ENCODE measurements at places on chromosomes 2 and 18. TPM values are rescaled to one million over a fixed set of nuclear protein-coding genes. Genes with fewer than 3 reads are reported as not detected.

The ZNF804A gene
- not detected for total RNA-seq

The SDC1 gene
- 369 TPM for total RNA-seq

The SFTPB gene
- total RNA-seq: 0.68 TPM

The KHK gene
- 251 TPM for total RNA-seq

The HOXD3 gene
- total RNA-seq: not detected

DNA sequence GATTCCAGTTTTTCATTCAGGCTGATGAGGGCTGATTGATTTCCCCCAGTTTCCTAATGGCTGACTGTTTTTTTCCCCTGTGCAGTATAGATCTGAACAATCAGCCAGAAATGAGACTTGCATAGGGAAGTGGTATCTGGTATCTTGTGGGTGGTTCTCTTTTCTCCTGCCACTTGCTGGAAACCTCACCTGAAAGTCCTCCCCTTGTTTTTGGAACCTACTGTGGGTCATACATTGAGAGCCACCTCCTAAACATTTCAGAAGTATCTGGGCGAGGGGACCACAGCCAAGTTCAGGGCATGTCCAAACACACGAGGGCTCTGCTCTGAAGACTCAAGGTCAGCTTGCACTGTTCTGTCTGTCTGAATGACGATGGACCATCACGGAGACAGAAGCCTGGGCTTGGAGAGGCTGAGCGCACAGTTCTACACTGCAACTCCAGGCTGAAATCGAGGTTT, 19.3 kb downstream of the ALPK2 start:
- no peaks in the 10 kb centered on the region for H3K27me3 ChIP-seq
- H3K27ac ChIP-seq: no peak overlapping the region
- no peaks in the 10 kb centered on the region for H3K36me3 ChIP-seq
- DNase-seq: no peak

DNA sequence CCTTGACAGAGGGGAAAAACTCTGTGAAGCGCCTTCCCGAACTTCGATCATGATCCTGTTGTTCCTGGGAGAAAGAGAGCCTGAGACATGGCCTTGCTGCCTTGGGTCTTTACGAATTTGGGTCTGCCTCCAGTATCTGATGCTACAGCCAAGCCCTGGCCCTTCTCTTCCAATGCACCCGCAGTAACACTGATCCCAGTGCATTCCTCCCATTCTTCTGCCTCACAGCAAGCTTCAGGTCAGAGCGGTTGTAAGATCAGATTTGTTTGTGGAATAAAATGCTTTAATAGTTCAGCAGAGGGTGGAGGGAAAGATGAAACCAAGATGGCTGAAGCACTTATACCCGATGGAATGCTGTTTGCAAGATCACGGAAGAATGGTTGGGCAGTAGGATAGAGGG, 196.7 kb upstream of the SIX2 start:
- H3K4me1 ChIP-seq: no peaks in the 10 kb centered on the region
- no peak for DNase-seq
- H3K36me3 ChIP-seq: no peaks in the 10 kb centered on the region
- H3K4me3 ChIP-seq: no peak overlapping the region

DNA sequence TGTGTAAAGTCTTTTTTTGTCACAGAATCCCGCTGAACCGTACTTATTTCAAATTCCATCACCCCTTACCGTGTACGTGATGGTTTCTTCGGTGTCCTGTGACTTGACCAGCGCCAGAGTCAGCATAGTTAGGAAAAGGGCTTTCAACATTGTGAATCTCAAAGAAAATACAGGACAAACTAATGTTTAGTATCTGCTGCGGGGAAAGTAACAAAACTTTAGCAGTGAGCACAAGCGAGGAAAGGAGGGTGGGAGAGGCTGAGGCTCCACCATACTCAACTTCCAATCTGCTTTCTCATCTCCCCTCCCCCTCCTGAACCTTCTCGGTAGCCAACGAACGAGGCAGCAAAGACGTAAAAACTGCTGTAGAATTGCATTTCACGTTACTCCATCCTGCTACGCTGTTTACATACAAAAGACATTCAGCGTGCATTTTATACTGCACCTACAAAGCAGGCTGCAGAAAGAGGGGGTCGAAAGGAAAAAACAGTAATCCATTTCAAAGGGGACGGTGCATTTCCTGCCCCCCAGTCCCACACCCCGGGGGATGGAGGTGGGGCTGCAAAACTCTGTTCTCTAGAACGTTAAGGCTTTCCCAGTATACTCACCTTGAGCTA, 1.2 kb downstream of the EFEMP1 start:
- H3K36me3 ChIP-seq: no peaks in the 10 kb centered on the region
- no peak overlapping the region for H3K27ac ChIP-seq
- H3K4me1 ChIP-seq: peaks cover 12% of the 10 kb centered on the region
- no peak for DNase-seq

GRCh38 chr18:68608851-68609490, 105.9 kb downstream of the TMX3 start:
- no peak for DNase-seq
- no peaks in the 10 kb centered on the region for H3K27me3 ChIP-seq
- H3K36me3 ChIP-seq: no peaks in the 10 kb centered on the region
- H3K4me3 ChIP-seq: no peak overlapping the region
- H3K27ac ChIP-seq: no peak overlapping the region

GRCh38 chr2:64931246-64932115, 57.7 kb upstream of the SLC1A4 start:
- DNase-seq: no peak
- H3K4me3 ChIP-seq: no peak overlapping the region
- no peaks in the 10 kb centered on the region for H3K27me3 ChIP-seq
- no peak overlapping the region for H3K27ac ChIP-seq
- H3K36me3 ChIP-seq: no peaks in the 10 kb centered on the region

DNA sequence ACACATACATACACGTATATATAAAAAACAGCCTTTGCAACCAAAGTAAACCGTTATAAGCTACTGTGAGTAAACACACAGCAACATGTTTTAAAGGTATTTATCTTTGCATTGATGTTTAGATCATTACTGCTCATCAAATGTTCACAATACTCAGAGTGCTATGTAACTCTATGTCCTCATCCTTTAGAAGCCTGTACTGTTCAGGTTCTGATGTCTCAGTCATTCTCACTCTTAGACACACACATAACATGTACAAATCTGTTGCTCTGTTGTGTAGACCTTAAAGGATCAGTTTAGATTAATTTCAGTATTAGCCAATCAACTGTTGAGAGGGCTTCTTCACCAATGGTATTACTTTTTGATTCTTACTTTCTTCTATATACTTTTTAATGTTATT, 139.7 kb upstream of the ITGB6 start:
- no peak overlapping the region for H3K4me3 ChIP-seq
- no peak for DNase-seq
- H3K36me3 ChIP-seq: no peaks in the 10 kb centered on the region
- no peak overlapping the region for H3K27ac ChIP-seq
- no peaks in the 10 kb centered on the region for H3K4me1 ChIP-seq

- no peaks in the 10 kb centered on the region for H3K36me3 ChIP-seq
- no peaks in the 10 kb centered on the region for H3K4me1 ChIP-seq
These were observed 79.2 kb upstream of the SETBP1 start for GRCh38 chr18:44601447-44601846.

GRCh38 chr2:223225266-223225665, 173.3 kb downstream of the KCNE4 start:
- no peaks in the 10 kb centered on the region for H3K36me3 ChIP-seq
- no peaks in the 10 kb centered on the region for H3K27me3 ChIP-seq
- no peak overlapping the region for H3K4me3 ChIP-seq
- H3K4me1 ChIP-seq: no peaks in the 10 kb centered on the region

GRCh38 chr2:106294182-106294581, 100.1 kb upstream of the UXS1 start:
- no peak overlapping the region for H3K27ac ChIP-seq
- no peak overlapping the region for H3K4me3 ChIP-seq
- H3K4me1 ChIP-seq: no peaks in the 10 kb centered on the region
- H3K36me3 ChIP-seq: no peaks in the 10 kb centered on the region
- no peak for DNase-seq

GRCh38 chr18:52716973-52717372, 377.0 kb downstream of the DCC start:
- no peak overlapping the region for H3K27ac ChIP-seq
- no peak for DNase-seq
- H3K4me1 ChIP-seq: no peaks in the 10 kb centered on the region
- H3K36me3 ChIP-seq: no peaks in the 10 kb centered on the region
- no peaks in the 10 kb centered on the region for H3K27me3 ChIP-seq

- no peak overlapping the region for H3K27ac ChIP-seq
- H3K4me1 ChIP-seq: no peaks in the 10 kb centered on the region
These were observed 21.1 kb upstream of the MALT1 start for GRCh38 chr18:58649966-58650816.

- no peak overlapping the region for H3K4me3 ChIP-seq
- H3K27ac ChIP-seq: no peak overlapping the region
- H3K4me1 ChIP-seq: no peaks in the 10 kb centered on the region
- no peaks in the 10 kb centered on the region for H3K36me3 ChIP-seq
These were observed 32.4 kb downstream of the MOGAT1 start for GRCh38 chr2:222703886-222704285.

DNA sequence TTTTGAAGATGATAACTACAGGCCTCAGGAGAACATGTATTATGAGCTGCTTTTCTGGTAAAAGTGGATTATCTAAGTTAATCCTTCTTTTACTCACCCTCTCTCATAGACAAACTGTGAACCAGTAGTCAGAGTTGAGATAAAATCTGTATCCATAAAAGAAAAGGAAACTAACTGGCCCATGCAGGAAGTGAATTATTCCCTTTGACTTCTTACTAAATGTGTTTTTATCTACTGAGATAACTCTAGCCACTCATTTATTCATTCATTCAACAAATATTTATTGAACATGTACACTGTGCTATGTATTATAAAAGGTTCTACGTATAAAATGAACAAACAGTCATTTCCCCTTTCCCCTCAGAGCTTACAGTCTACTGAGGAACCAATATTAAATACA, 10.0 kb downstream of the WDR35 start:
- no peaks in the 10 kb centered on the region for H3K4me1 ChIP-seq
- H3K27ac ChIP-seq: no peak overlapping the region
- DNase-seq: no peak

DNA sequence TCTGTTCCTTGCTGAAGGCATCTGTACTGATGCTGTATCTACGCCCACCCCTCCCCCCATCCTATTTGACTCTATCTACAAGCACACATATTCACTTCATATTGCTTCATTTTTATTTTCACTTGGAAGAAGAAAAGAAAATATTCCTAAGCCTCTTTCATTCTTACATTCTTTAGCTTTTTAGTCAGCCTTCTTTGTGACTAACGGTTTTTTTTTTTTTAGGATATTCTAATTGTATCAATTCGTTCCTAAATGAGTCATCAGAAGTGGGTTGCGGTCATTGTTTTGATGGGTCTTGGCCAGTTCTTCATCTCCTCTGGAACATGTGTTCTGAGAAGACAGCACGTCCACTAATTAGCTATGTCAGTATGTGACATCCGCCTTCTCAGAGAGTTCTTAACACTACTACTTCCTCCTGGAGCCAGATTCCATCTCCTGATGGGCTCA, 88.7 kb downstream of the MYO1B start:
- H3K27ac ChIP-seq: no peak overlapping the region
- no peak overlapping the region for H3K4me3 ChIP-seq
- H3K27me3 ChIP-seq: no peaks in the 10 kb centered on the region
- peaks cover 17% of the 10 kb centered on the region for H3K4me1 ChIP-seq
- H3K36me3 ChIP-seq: peaks cover 12% of the 10 kb centered on the region

- no peaks in the 10 kb centered on the region for H3K27me3 ChIP-seq
- DNase-seq: no peak
- no peaks in the 10 kb centered on the region for H3K4me1 ChIP-seq
- no peak overlapping the region for H3K27ac ChIP-seq
- no peaks in the 10 kb centered on the region for H3K36me3 ChIP-seq
These were observed 387.6 kb downstream of the DCDC2C start for GRCh38 chr2:4090668-4091630.

DNA sequence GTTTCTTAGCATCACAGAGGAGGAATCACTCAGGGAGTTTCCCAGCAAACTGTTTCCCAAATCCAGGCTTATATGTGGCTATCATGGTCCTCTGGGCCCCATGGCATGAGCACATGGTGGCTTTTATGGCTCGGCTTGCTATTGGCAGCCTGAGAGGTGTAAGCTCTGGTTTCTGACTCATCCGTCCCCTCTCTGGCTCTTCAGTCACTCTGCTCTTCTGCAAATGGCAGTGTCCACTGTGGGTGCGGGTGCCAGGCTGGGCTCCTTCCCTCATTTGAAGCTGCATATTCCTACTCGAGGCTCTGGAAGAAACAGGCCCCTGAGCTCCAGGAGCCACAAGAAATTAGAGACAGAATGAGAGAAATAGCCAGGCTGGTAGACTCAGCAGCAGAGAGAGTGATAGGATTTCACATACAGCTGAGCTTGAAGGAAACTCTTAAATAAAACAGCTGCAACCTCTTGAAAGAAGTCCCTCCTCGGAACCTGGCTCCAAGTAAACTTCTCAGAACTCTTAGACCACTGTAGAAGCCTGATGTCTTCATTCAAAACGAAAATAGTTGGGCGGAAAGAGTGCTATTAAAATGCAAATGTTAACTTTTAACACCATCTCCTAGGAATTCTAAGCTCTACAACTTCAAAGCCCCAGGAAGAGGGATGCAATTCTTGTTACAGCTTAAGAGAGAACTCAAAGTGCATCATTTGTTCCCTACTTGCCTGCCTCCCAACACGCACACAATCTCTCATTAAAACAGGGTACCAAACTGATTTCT, 212.6 kb upstream of the SP5 start:
- no peak overlapping the region for H3K27ac ChIP-seq
- H3K4me1 ChIP-seq: no peaks in the 10 kb centered on the region
- H3K27me3 ChIP-seq: no peaks in the 10 kb centered on the region

DNA sequence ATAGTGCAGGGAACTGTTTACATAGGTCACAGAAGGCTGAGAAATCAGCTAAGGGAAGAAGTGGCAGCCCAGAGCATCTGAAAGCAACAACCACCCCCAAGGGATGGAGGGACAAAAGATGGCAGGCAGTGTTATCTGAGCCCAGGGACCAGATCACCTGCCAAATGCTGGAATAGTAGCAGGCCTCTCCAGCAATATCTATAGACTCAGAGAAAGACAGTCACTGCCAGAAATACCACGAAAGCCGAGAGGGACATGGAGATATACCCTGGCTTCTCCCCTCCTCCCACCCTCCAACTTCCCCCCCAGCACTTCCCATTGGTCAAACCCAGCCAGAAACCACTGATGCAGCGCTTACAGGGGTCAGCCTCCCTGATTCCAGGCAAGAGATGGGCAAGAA, 58.4 kb upstream of the PPP1CB start:
- no peak overlapping the region for H3K4me3 ChIP-seq
- DNase-seq: no peak
- H3K36me3 ChIP-seq: no peaks in the 10 kb centered on the region
